ENCODE measurements at places on chromosomes 6 and 20.

DNA sequence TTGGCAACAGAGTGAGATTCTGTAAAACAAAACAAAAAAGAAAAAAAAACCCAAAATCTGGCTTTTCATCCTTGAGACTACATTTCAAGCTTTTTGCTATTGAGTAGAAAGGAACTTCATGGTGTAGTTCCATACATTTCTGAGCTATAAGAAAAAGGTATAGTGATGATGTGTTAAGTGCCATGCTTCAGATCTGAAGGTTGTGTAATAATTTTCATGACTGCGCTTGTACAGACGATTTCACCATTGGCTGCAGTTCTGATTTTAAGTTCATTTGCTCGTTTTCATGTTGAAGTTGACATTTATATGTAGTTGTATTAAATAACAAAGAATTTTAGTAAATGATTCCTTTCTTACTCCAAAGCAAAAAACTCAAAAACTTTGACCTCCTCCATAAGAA, 247.6 kb downstream of the ARID1B start:
- DNase-seq: no peak

DNA sequence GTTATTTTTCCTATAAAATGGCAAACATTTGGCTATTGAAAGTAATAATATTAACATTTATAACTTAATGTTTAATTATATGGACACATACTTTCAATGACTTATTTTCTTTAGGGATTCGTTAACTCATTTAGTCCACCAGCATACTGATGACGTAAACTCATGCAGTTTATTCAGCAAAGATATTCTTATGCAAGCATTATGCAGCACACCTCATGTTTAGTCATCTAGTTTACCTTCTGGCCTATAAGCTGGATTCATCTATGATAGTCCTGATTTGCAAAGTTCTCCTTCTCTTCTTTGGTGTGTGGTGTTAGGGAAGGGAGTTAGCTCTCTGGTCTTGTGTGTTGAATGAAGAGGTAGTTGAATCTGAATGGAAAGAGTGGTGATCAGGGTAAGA, 60.0 kb downstream of the OR2J2 start:
- no peak for DNase-seq

GRCh38 chr20:34110745-34111641, 1.1 kb downstream of the EIF2S2 start:
- no peak for DNase-seq

- no peak for DNase-seq
These were observed 86.2 kb upstream of the ARID1B start for GRCh38 chr6:156691018-156691417.

- DNase-seq: no peak
These were observed 113.5 kb downstream of the CD83 start for GRCh38 chr6:14231071-14231483.

DNA sequence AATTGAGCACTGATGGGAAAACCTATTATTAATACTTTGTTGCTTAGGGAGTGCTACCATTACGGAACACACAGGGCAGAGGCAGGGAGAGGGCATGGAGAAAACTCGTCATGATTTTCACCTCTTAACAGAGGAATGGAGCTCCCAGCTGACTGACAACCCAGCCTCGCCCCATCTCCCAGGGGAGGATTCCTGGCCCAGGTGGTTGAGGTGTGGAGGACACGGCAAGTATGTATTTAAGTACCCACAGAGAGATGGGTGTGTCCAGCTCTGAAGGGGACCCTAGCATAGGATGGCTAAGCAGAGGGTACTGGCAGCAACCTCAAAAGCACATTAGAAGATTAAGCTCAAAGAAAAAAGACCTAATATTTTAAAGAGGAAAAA, 261.9 kb upstream of the MOCS1 start:
- no peak for DNase-seq

DNA sequence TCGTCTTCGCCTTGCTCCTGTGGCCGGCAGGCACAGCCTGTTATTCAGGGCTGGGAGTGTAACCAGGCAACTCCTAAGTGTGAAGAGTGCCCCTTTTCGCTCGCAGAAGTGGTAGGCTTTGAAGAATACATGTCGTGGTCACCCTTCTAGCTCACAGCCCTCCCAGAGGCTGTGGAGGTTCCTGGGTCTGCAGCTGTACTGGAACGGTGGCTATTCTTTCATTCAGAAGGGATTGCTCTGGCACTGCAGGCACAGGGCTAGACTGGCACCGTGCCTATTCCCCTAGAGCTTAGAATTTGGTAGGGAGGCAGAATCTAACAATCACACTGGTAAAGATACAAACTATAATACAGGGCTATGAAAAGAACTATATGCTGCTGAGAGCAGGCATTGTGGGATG, 1.1 kb upstream of the SRSF12 start:
- DNase-seq: no peak

DNA sequence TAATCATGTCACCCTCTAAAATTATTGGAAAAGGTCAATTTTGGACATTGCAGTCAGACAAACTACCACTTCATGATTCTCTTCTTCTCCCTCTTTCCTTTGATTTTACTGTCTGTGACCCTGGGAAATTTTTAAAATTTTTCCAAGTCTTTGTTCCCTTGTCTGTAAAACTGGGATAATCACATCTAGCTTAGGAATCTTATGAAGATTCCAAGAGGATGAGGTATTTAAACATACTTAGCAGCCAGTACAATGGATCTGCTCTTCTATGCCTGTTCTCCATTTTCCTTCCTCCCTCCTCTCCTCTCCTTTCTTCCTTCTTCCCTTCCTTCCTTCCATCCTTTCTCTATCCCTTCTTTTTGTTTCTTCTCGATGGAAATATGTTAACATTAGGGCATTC, 651.6 kb upstream of the MARCKS start:
- DNase-seq: no peak

DNA sequence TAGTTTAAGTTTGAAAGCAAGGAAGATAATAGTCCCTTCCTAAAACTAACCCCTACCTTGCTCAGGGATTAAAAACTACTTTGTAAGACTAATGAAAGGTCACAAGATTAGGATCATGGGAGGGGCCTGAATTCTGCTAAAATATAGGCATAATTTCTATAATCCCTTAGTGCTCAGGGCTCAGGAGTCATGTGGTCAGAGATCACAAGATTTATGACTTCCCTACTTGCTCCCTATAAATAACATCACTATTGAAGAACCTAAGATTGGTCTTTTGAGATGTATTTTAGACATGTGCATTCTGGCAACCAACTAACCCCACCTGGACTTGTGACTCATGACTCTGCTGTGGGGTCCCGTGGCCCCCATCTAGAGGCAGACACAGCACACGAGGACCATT, 81.1 kb downstream of the STMND1 start:
- no peak for DNase-seq

All from activated CD4-positive, CD25-positive, alpha-beta regulatory T cell treated with anti-CD3 and anti-CD28 coated beads, Interleukin-2, amount 50 U/mL, for 72 hours (primary cell).